Amniotic stem cell (primary cell): ENCODE measurements at places on chromosomes 6 and 20.

GRCh38 chr6:40953486-40953885 lies 85.5 kb downstream of the UNC5CL start:
- no peak for DNase-seq

DNA sequence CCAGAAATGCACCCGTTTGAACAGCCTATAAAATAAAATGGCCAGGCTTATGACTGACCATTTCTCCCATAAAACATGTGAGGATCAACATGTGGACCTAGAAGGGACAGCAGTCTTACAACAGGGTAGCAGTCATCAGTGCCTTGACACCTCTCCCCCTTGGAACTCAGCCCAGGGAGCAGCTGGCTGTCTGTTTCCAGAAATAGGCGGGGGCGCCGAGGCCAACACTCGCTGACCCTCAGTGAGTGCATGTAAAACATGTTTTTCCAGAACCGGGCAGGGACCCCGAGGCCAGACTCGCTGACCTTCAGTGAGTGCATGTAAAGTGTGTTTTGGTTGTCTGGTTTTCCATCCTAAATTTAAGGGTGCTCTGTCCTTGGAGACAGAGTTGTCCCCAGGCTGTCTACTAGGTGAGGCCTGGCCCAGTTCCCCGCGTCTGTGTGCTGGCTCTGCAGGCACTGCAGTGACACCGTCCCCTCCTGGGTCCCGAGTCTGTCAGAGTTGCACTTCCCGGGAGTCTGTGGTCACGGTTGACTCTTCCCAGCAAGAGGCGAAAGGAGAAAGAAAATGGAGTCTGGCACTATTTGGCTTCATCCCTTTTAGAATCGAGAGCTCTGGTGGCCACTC lies 19.8 kb upstream of the ADRM1 start:
- DNase-seq: no peak

- no peak for DNase-seq
Observed at GRCh38 chr6:27275025-27275956, 27.8 kb downstream of the PRSS16 start.

GRCh38 chr20:6700563-6701329 lies 66.7 kb upstream of the BMP2 start:
- DNase-seq: no peak

DNA sequence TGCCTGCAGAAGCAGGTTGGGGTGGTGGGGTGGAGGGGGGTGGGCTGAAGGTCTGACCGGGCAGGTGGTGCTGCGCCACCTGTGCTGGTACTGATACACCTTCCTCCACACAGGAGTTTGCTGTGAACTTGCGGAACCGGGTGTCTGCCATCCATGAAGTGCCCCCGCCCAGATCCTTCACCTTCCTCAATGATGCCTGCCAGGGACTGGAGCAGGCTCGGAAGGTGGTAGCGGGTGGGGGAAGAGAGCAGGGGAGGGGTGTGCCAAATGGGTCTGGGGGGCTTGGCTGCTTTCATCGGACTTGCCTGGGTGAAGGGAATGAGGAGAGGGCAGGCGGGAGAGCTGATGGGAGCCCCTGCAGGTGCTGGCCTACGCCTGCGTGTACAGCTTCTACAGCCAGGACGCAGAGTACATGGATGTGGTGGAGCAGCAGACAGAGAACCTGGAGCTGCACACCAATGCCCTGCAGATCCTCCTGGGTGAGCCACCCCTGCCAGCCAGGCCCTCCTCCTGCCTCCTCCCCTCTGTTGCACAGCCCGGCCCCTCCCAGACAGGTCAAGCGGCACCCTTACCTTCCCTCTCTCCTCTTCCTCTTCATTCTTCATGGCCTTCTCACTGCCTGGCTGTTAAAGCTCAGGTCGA lies 6.7 kb downstream of the DNPH1 start:
- DNase-seq: no peak

GRCh38 chr6:147029923-147030322 lies 174.3 kb upstream of the STXBP5 start:
- DNase-seq: no peak

GRCh38 chr6:51141080-51141479 lies 322.4 kb downstream of the TFAP2B start:
- DNase-seq: no peak

DNA sequence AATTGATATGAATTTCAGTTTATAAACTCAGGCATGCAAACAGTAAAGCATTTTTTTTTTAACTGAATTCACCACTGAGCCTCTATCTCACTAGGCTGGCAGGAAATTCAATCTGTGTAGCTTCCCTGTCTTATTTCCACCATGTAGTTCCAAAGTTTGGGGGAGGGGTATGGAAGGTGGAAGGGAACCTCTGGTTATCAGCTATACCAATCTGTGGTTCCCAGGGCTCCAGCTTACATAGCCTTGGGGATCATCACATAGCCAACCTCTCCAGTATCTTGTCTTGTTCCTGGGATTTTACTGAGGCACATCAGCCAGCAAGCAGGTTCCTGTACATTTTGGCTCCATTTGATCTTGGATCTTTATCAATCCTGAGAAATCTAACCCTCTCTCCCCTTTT lies 15.6 kb downstream of the RAD21L1 start:
- DNase-seq: no peak

GRCh38 chr6:158715330-158716311 lies 65.8 kb downstream of the SYTL3 start:
- no peak for DNase-seq

GRCh38 chr6:30453508-30454116 lies 35.7 kb upstream of the HLA-E start:
- DNase-seq: peak; percentile 46

DNA sequence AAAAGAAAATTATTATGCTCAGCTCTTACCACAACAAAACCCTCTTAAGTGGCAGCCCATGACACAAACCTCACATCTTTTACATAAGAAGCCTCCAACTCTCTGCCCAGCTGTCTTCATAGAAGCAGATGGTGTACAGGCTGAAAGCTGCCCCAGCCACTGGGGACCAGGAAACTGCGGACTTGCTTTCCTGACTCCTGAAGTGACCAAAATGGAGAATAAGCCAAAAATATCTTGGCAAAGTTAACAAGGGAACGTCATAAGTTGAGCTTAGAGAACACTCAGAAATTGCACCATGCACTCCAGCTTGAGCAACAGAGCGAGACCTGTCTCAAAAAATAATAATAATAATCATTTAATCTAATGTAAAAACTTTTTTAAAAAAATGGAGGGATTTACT lies 160.3 kb upstream of the CDYL start:
- no peak for DNase-seq

DNA sequence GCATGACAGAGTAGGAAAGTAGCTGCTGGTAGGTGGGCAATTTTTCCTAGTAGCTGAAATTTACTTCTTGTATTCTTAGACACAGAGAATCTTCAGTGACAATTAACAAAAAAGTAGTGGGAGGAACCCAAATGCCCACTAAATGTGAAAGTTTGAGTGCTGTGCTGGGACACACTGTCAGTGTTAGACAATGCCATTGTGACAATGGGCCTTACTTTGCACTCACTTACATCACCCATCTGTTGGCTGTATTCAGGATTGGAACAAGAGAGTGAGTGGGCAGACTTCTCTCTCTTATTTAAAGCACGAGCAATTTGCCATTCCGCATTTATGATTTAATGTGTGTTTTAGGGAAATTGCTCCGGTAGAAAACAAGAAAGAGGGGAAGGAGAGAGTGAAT lies 662.5 kb downstream of the CBLN4 start:
- no peak for DNase-seq

- no peak for DNase-seq
Observed at GRCh38 chr6:10520468-10520867, 683 bp upstream of the GCNT2 start.

DNA sequence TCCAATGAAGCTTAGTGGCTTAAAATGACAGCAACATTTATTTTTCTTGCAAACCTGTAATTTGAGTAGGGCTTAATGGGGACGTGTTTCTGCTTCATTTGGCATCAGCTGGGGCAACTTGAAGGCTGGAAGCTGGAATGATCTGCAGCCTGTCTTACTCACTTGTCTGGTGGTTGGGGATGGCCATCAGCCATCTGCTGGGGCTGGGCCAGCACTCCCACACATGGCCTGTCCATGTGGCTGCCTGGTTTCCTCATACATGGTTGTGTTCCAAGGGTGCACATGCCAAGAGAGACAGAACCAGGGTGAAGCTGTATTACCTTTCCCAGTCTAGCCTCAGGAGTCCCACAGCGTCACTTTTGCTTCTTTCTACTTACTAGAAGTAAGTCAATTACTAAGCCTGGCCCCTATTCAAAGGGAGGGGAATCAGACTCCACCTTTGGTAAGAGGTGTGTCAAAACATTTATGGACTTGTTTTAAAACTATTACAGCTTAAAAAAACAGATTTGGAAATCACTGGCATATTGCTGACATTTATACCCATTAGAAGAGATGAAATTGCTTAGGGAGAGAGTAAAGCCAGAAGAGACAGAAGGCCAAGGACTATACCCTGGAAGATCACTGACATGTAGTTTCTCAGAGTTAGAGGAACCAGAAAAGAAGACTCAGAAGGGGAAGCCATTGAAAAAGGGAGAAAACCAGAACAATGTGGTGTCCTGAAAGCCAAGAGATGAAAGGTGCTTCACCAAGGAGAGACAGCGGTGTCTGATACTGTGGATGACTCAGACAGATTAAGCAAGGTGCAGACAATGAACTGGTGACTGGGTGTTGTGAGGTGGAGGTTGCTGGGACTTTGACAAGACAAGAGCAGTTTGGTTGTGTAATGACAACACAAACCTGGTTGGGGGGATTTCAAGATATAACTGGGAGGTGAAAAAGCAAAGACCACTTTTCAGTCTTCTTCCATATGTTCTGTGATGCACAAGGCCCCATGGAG lies 345.2 kb downstream of the GJA1 start:
- peak; percentile 7 for DNase-seq

GRCh38 chr20:33537608-33538007 lies 47.7 kb downstream of the CBFA2T2 start:
- DNase-seq: no peak

DNA sequence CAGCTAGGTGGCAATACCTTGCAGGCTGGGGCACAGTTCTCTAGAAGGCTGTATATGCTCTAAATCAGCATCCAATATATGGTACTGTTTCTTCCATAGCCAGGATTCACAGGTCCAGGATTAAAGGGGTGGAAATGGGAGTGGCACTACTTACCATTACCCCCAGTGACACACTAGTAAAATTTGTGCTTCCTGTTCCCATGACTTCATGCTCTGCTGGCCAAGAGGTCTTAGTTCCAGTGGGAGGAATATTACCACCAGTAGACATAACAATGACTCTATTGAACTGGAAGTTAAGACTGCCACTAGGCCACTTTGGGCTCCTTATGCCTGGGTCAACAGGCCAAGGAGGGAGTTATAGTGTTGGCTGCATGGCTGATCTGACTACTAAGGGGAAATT lies 174.3 kb upstream of the TNFAIP3 start:
- no peak for DNase-seq

- DNase-seq: no peak
Observed at GRCh38 chr6:34697904-34698559, 1.5 kb upstream of the ILRUN start.

DNA sequence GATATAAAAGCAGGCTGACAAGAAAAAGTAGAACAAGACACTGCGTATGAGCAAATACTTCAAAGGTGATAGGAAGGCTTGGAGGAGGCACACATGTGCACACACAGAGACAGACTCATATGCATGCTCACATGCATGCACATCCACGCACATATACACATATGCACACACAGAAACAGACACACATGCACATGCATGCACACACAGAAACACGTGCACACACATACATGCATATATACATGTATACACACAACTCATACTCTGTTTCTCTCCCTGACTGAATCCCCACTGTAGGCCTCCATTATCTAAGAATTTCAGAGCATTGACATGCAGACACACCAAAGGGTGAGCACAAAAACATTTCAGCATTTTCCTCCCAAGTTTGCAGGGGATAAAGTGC lies 43.7 kb downstream of the VGLL2 start:
- no peak for DNase-seq

- DNase-seq: no peak
Observed at GRCh38 chr6:17725083-17725482, 18.4 kb upstream of the NUP153 start.

DNA sequence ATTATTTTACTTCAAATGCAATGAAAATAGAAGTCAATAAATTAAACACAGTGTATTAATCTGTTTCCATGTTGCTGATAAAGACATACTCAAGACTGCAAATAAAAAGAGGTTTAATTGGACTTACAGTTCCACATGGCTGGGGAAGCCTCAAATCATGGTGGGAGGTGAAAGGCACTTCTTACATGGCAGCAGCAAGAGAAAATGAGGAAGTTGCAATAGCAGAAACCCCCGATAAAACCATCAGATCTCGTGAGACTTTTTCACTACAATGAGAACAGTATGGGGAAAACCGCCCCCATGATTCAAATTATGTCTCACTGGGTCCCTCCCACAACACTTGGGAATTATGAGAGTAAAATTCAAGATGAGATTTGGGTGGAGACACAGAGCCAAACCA lies 82.2 kb downstream of the GPR63 start:
- no peak for DNase-seq
